ENCODE measurements at places on chromosomes 3 and 15.

DNA sequence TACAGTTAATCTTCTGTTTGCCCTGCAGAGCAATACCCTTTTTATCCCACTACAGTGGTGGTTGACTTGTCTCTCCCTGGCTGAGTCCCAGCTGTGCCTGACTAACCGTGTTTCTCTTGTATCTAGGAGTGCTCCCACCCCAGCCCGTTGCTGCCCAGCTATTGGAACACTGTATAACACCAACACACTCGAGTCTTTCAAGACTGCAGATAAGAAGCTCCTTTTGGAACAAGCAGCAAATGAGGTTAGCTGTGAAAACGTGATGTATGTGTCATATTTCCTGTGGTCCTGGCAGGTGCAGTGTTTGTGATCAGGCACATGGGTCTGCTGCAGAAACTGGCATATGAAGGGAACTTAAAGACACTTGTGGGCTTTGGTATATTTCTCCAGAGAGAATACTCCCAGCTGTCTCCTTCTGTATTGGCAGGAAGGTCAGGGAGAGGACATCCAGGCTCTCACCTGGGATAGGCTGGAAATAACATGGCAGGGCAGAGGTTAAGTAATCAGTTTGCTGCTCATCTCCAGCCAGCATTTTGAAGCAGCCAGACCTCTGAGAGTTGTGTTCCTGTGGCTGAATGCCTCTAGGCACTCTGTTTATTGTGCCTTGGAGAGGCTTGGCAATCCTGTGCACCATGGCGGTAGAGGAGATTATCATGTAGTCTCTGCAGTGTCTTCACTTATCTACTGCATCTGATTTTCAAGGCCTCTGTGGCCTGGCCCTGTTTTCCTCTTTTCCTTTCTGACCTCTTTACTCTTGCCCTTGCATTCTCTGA, 34.8 kb downstream of the ATG7 start:
- peak; percentile 47 for DNase-seq

GRCh38 chr3:152621967-152622810, 212.7 kb upstream of the P2RY1 start:
- no peak for DNase-seq

GRCh38 chr15:50830477-50831354, 65.2 kb upstream of the SPPL2A start:
- no peak for DNase-seq

DNA sequence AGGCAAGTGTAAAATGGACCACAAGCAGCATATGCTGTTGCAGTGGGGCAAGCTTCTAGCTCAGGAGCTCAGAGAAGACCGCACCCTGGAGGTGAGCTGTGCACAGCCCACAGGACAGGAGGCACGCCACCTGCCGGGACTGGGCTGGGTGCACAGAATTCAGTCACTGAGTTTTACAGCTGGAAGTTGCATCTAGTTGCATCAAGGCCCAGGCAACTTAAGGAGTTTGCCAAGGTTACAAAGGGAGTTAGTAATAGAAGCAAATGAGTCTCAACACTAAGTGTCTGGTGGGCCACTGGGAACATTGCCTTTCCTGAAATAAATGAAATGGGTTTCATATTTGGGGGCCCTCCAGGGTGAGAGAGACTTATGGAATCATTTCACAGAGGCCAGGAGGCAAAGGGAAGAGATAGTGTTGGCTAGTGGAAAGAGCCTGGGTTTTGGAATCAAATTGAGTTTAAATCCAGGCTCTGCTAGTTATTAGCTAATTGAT, 36.0 kb upstream of the TIMP4 start:
- DNase-seq, result peak; percentile 55

DNA sequence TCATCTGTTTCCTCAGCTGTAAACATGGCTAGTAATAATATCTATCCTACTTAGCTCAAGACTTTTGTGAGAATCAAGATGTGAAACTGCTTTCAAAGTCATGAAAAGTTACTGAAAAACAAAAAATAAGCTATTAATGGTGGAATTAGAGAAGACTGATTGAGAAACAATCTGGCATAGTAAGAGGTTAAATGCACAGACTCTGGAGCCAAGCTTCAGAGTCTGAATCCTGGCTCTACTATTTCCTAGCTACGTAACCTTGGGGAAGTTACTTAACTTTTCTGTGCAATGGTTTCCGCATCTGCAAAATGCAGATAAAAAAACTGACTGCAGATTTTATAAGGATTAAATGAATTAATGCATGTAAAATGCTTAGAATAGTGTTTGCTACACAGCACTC, 28.8 kb downstream of the LRRFIP2 start:
- no peak for DNase-seq

DNA sequence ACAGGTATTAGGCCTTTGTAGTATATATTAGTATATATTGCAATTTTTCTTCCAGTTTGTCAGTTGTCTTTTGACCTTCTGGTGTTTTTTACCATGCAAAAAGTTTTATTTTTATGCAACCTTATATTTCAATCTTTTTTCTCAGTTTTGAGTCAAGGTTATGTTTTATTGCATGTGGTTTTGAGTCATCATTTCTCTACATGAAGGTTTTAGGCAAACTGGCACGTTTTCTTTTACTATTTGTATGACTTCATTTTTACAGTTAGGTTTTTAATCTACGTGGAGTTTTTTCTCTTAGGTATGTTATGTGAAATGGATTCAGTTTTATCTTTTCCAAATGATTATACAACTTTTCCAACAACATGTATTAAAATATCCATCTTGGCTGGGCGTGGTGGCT, 36.8 kb upstream of the TCAIM start:
- no peak for DNase-seq

- no peak for DNase-seq
These were observed 74.8 kb upstream of the PLSCR5 start for GRCh38 chr3:146679995-146680394.

- DNase-seq, result no peak
These were observed 56.0 kb downstream of the RPLP1 start for GRCh38 chr15:69508659-69509058.

DNA sequence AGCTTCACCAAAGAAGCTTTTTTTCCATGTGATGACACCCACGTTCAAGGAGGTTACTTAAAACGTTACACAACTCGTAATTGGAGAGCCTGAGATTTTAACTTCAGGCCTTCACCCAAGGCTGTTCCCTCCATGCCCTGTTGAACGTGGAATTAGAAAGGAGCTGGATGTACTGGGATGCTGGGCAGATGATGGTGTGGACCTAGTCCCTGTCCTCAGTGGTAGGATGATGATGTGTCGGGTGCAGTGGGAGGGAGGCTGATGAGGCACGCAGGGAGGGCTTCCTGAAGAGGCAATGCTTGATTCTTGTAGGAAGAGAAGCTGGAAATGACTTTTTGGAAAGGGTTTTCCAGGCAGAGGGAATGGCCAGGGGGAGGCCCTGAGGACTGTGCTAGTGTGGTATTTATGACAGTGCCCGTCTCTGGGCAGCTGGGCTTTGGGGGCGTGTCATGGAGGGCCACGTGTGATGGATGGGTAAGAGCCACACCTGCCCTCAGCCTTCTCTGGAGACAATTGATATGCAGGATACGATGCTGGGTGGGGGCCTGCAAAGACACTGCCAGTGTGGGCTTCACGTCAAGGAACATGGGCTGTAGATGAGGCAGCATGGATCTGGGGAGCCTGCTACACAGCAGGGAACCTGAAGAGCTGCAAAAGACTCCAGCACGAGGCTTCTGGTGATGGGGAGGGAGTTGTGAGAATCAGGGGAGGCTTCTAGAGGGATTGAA, 15.3 kb downstream of the SYNM start:
- no peak for DNase-seq

GRCh38 chr15:68298882-68299381, 21.4 kb downstream of the FEM1B start:
- DNase-seq, result no peak

DNA sequence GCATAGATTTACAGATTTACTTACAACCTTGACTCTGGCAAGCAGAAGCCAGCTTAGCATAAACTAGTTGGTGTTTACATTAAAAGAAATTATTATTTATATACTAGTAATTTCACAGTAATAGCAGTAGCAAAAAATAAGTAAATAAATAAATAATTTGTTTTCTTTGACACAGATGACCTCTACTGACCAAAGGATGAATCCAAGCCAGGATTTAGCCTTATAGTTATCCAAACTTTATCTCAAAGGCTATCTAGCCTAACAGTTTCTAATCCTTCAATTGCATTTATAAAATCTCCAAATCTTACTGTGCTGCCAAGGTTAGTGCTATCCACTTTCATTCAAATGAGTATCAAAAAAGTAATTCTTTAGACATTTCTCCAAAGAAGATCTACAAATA, 64.3 kb downstream of the FRMD5 start:
- DNase-seq, result no peak

GRCh38 chr3:65632414-65632813, 406.3 kb downstream of the MAGI1 start:
- no peak for DNase-seq

- no peak for DNase-seq
These were observed 285.0 kb upstream of the LYSMD4 start for GRCh38 chr15:100018191-100018590.

- no peak for DNase-seq
These were observed 354.8 kb upstream of the C2CD4B start for GRCh38 chr15:62519900-62520299.

- no peak for DNase-seq
These were observed 790 bp downstream of the LAMP3 start for GRCh38 chr3:183161552-183162336.

DNA sequence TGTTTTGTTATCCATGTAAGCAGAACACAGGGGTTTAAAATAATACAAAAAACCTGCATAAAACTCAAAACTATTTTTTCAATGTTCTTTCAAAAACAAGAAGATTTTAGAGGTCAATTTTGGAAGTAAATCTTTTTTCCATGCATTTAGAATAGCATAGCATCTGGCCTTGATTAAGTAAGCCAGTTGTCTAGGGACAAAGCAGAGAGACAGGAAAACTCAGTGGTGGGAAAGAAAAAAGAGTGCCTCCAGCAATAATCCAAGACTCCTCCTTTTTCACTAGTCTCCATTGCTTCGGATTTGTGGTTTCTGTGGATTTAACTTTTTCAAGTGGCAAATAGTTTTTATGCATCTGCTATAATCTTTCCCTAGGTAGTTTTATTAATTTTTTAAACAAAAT, 88.9 kb downstream of the SUCNR1 start:
- no peak for DNase-seq

GRCh38 chr15:69484837-69485236, 32.2 kb downstream of the RPLP1 start:
- no peak for DNase-seq

- no peak for DNase-seq
These were observed 44.7 kb downstream of the CD200 start for GRCh38 chr3:112377568-112378071.

- DNase-seq, result no peak
These were observed 9.6 kb upstream of the AADAC start for GRCh38 chr3:151804267-151804666.

- DNase-seq, result no peak
These were observed 509.1 kb downstream of the RSL24D1 start for GRCh38 chr15:54687628-54688027.

DNA sequence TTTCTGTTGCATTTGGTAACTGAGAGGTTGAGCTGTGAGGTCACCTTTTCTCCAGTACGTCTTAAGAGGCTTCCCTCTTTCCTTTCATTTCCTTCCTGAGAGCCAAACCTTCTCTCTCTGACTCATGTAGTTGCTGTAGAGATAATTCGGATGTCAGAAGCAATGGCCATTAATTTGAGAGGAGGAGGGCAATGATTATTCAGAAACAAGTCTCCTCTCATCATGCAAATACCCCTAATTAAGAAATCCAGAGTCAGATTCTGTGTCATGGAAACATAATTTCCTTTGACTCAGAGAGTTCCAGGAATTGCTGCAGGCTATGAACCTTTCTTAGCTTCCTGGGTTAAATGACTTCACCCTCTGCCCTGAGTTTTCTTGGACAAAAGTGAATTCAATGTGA, 59.0 kb upstream of the GSK3B start:
- DNase-seq, result no peak

GRCh38 chr3:78506581-78507195, 1261.1 kb downstream of the ROBO1 start:
- DNase-seq, result no peak

DNA sequence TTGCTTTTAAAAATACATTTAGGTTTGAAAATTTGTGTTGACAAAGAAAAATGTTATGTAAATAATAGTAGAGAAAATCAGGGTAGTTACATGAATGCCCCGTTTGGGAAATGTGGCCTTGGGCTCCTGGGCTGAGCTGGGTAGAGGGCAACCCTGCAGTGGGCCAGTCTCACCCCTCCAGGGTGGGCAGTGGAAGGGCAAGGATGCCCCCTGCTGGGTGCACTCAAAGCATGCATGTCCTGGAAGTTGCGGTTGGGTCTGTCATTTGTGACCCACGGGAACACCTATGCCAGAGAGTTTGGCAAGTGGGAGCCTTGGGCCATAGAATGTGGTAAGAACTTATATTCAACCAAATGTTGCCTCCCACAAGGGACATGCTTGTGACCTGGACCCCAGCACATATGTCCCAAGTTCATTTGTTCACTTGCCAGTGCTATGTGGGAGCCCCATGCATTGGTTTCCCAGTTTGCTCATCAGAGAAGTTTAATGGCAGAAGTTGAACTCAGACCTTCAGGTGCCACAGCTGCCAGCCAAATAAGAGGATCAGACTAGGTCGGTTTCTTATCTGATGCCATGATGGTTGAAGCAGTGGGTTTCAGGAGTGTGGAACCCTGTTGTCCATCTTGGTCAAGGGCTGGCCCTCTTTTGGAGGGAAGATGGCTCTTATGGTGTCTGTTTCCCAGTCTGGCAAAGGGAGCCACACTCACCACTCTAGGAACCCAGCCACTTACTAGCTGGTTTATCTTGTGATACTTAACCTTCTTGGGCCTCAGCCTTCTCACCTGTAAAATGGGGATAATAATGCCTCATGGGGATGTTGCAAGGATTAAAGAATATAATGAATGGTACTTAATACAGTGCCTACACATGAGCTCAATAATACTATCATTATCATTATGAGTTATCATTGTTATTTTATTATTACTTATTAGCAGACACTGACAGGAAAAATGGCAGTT, 2.5 kb upstream of the PLCB2 start:
- DNase-seq, result peak; percentile 75

DNA sequence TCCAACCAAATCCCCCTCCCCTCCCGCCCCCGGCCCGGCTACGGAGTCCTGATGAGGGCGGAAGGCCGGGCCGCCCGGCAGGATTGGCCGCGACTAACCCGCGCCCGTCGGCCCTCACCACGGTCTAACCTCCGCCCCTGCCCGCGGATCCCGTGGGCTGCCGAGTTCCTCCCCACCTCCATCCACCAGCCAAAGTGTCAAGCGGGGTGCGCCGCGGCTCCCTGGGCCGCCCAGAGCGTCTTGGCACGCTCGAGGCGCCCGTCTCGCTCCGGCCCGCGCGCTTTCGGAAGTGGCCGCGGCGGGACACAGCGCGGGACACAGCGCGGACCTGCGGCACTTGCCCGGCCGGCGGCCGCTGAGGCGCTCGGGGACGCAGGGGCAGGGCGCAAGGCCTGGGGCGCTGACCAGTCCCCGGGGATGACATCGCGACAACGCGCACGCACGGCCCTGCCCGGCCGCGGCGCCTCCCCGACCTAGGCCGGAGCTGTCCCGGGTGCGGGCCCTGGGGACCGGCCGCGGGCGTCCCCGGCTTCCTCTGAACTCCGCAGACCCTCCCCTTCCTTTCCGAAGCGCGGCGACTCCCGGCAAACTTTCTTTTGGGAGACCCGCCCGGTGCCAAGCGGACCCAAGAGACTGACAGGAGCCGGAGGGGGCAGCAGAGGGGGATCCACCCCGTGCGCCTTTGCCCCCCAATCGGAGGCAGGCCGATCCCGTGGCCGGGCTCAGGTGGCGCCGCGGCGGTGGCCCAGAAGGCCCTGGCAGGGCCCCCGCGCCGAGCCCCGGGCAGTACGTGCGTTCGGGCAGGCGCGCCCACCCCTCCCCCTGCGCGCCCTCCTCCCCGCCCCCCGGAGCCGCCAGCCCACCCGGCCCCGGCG, 112.8 kb upstream of the ICE2 start:
- DNase-seq, result no peak

GRCh38 chr3:139937674-139938279, 2.8 kb downstream of the CLSTN2 start:
- no peak for DNase-seq
